HT1080 (cell line): ENCODE measurements at places on chromosomes 5 and 9.
A peak's percentile ranks its signal among the peaks of the same experiment; 100 is the strongest.

- DNase-seq, result peak; percentile 32
Observed at GRCh38 chr9:29773676-29774075, 2200.4 kb upstream of the C9orf72 start.

- no peak for DNase-seq
Observed at GRCh38 chr5:27906481-27906880, 868.1 kb upstream of the CDH9 start.

DNA sequence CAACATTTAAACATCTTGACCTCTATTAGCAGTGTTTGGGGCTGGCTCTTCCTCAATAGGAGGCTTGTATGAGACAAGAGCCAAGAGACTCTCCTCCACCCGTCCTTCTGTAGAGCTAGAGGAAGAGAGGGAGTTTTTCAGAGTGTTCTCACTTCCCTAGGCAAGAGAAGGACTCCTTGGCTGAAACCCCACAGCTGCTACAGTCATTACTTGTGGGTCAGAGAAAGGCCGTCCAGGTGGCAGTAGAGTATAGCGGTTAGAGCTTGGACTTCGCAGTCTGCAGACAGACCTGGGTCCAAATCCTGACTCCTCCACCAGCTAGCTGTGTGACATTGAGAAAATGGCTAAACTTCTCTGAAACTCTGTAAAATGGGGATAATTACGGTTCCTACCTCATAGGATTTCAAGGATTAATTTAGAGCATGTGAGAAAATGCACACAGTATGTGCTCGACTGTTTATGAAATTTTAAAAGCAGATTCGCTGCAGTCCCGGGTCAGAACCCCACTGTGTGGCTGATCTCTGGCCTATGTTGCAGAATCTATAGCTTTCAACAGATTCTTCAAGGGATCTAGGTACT, 80.8 kb upstream of the ARAP3 start:
- no peak for DNase-seq

- peak; percentile 7 for DNase-seq
Observed at GRCh38 chr9:110908894-110909293, 129.4 kb downstream of the LPAR1 start.

GRCh38 chr5:94694671-94695070, 76.2 kb downstream of the SLF1 start:
- no peak for DNase-seq

DNA sequence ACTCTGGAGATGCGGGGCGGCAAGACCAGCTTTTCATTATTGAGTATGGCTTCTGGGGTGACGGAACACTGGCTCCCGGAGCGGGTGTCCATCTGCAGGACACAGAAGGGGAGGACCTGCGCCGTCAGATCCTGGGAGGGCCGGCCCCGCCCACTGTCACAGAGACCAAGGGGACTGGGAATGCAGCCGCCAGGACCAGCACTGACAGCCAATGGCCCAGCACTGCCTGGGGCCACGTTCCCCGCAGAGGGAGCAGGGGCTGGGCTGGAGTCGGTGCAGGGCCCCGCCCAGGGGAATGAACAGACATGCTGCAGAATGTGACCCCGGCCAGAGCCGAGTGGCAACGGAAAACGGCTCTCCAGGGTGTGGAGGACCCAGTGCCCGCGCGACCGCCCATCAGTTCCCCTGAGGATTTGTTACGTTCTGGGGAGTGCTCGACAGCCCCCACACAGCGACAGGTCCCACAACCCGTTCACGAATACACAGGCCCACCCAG, at the start of gene ZDHHC11:
TSS of gene ZDHHC11 (minus strand) at position 476 of the 496 bp plus-strand sequence. CDS start at position 92, 384 bp downstream.
- no peak for DNase-seq

GRCh38 chr5:141677415-141677814, 4.6 kb downstream of the ARAP3 start:
- no peak for DNase-seq

DNA sequence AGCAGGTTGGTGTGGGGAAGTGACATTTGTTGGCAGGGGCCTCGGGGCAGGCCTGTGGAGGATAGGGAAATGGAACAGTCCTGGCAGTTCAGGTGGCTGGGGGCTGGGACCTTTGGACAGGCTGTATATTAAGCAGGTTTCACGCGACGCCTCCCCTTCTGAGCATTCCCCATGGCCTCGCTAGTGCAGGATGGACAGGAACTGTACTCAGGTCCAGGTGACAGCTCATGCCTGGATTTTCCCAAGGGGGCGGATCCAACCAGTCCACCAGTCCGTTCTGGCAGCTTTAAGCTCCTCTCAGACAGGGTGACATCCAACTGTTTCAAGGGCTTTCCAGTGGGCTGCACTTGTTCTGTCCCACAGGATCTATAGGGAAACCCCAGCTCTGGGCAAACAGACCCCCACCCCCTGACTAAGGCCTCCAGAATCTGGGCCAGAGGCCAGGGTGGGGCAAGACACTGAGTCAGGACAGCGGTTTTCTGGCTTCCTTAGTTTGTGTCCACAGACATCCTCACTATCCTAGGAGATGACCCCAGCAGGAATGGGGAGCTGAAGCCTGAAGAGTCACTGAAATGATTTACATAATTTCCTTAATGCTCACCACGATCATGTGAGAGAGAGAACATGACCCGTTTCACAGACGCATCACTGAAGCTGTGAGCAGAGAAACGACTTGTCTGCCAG, 20.9 kb downstream of the CSF2 start:
- peak; percentile 99 for DNase-seq

GRCh38 chr9:86605303-86605702, 251.1 kb upstream of the TUT7 start:
- no peak for DNase-seq

GRCh38 chr5:97063251-97063650, 79.2 kb downstream of the LIX1 start:
- DNase-seq, result no peak

GRCh38 chr5:73957397-73958001, 331.5 kb downstream of the ARHGEF28 start:
- DNase-seq, result peak; percentile 78

- no peak for DNase-seq
Observed at GRCh38 chr9:107404161-107404560, 85.4 kb downstream of the KLF4 start.

GRCh38 chr5:109614301-109614700, 75.4 kb upstream of the MAN2A1 start:
- DNase-seq, result no peak

- peak; percentile 90 for DNase-seq
Observed at GRCh38 chr5:172443441-172444109, 10.8 kb downstream of the SH3PXD2B start.

GRCh38 chr5:137200906-137201700, 298.0 kb downstream of the SPOCK1 start:
- DNase-seq, result no peak

GRCh38 chr5:74183041-74183440, 457.5 kb downstream of the ENC1 start:
- DNase-seq, result no peak

DNA sequence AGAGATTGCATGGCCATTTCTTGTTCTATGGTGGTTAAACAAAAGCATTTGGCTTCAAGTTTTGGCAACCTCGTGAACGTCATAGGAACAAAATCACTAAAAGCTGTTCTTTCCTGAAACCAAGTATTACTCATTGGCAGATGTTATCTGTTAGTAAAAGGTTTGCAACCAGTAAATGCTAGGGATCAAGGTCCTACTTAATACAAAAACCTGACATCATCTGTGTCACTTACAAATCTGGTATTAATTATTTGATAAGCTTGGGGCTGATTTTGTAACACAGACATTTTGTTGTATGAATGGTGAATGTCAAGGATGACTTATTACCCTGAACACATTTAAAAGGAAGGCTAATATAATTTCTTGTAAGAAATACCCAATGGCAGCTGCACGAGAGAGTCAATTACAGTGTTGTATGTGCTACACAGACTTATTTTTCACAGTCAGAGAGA, 486.4 kb upstream of the ZNF608 start:
- no peak for DNase-seq

GRCh38 chr5:156435101-156435500, 108.1 kb downstream of the SGCD start:
- no peak for DNase-seq

DNA sequence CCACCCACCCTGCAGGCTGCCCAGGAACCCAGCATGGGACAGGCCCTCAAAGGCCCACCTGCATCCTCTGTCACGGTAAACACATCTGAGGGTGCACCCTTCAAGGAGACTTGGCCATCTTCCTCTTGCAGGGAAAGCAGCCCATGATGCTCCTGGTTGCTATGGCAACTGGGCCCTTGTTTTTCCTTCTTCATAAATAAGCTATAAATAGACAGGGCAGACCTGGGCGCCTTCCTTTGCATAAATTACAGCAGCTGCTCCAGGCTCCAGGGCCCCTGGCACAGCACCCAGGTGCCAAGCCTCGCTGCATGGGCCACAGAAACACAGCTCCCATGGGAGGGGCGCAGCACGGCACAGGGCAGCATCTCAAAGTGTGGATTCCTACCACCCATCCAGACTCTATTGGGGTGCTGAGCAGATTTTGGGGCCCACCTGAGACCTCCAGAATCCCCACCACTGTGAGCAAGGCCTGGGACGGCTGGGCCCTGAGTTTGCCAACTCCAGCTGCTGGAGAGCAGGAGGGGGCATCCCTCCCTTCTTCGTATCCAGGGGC, 5.8 kb upstream of the PSMB7 start:
- DNase-seq, result no peak

DNA sequence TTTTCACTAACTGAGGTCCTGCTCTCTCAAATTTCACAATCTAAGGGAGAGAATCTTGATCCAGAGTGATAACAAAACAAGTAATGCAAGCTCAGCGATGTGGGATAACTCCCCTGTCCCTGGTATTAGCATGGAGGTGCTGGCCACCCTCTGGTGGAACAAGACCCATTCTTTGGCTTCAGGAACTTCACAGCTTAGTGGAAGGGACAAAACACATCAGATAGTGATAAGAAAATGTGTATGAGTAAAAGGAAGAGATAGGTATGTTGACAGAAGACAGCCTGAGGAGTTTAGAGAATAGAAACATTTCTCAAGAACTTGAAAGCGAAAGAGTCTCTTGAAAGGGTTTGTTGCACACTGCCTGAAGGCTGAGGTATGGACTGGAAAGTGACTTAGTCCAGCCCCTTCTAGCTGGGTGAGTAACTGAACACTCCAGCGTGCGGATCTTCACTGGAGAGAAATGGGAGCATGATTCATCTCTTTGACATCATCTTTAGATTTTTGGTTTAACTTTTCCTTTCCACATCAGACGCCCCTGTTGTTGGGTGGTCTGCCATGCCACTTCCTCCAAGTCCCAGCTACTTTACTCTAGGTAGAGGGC, 25.4 kb upstream of the ZSWIM6 start:
- peak; percentile 88 for DNase-seq

DNA sequence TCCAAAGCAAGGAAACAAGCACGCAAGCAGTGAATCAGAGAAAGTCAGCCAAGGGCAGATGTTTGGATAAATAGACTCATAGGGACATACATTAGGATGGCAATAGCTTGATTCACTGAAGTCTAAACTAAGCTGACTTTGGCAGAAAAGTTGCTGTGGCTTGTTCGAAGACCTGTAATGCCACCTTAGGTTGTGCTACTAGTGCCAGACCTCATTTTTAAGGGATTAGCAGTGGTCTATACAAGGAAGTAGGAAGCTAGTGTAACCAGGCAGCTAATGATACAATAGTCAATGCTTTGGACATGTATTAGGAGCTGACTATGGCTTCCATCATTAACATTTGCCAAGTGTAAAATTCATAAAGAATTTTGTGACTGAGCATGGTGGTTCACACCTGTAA, 63.1 kb downstream of the FCHO2 start:
- DNase-seq, result no peak

GRCh38 chr5:57276353-57276752, 102.5 kb downstream of the GPBP1 start:
- DNase-seq, result no peak

DNA sequence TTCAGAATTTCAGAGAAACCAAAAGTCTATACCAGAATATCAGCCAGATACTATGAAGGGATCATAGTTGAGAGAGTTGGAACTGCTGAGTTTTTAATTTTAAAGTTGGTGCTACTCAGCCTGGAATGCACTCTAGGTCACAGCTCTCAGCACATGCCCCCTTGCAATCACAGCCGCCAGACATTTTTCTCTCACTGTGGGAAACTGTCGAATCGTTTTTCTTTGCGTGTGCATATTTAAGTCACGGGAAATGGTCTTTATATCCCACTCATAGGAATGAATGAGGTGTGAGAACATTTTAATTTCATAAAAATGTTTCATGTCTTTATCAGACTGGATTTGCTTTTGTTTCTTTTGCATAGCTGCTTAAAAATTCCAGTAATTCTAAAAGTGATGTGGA, 12.2 kb upstream of the SPDL1 start:
- DNase-seq, result no peak

DNA sequence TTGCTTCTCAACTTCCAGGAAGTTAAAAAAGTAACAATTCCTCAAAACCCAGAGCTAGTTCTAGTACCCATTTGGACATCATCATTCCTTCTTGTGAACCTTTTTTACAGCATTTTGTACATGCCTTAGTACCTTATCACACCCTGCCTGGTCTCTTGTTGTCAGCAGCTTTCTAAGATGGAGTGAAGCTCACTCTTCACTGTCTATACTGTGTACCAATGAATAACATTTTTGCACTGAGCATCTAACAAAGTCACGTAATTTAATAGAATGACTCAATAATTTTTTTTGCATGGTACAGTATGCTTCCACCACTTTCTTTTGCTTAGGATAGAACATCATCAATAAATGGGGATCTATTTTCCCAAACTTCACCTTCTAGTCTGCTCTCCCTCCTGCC, 29.8 kb downstream of the ALDH1A1 start:
- no peak for DNase-seq

DNA sequence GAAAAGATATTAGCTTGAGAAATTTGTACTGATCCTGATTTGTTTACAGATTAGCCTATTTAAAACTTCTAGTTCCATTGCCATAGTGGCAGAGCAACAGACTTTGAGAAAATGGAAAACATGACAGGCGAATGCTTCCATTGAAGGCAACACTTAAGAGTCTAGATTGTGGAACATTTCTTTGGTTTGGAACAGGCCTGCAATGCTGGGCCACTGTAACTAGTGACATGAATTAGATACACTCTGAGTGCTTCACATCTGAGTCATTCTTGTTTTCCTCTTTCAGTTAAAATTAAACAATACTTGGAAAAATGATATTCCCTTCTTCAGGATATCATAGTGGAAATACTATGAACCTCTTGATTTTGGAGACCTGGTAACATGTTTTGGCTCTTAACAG, 453.6 kb upstream of the TUSC1 start:
- DNase-seq, result no peak

DNA sequence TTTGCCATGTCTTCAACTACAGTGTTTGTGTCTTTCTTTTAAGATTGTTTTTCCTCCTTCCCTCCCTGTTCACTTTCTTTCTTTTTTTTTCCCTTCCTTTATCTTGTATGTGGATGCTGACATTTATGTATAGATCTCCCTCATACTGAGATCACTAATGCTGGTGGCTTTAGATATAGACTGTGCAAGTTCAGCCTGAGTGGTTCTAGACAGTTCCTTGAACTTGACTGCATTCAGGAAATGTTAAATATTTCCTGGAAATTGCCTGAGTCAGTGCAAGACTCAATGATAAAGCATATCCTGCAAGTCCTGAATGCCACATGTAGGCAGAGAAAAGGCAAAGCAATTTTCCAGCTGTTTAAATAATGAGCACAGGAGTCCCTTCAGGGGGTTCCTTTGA, 182.5 kb upstream of the NR3C1 start:
- no peak for DNase-seq
